Activated CD4-positive, alpha-beta T cell treated with anti-CD3 and anti-CD28 coated beads for 36 hours (primary cell): ENCODE measurements at places on chromosomes 5 and 9.

DNA sequence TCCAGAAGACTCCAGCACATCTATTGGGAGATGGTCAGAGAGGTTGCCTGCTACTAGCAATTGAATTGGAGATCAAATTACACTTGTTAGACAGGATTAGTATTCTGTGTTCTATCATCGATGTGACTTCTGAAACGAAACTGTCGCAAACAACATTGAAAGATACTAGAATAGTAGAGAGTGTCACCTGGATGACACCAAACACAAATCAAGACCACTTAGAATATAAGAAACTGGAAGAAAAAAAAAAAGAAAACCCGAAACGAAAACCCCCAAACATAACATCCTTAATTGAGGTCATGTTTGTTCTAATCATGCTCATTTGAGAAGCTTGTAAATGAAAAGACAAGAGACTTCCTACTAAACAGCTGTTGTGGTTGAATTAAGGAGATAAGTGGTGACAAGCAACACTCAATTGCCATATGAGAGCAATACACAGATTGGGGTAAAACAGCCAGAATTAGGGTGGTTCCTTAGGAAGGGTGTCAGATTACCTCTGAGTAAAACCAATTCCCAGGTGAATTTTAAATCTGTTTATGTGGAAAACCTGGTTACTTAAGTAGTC, 97.6 kb downstream of the BASP1 start:
- no peak for DNase-seq

DNA sequence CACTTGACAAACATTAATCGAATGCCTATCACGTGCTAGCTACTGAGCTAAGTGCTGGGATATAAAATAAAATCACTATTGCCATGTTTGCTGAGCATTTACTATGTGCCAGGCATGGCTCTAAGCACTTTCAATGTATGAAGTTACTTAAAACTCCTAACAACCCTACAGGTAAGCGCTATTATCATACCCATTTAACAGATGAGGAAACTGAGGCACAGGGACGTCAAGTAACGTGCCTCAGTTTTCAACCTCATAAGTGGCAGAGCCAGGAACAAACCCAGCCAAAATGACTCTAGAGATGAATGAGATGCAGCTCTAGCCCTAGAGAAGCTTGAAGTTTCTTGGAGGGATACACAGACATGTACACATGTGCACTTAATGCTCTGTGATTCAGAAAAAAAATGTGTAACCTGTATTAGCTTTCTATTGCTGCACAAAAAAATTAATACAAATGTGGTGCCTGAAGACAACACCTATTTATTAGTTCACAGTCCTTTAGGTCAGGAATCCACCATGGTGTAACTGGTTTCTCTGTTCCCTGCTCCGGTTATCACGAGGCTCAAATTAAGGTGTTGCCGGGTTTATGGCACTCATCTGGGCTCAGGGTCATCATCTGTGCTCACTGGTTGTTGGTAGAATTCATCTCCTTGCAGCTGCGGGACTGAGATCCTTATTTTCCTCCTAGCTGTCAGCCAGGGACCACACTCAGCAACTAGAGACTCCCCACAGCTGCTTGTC, 33.7 kb downstream of the TTLL11 start:
- DNase-seq, result no peak

DNA sequence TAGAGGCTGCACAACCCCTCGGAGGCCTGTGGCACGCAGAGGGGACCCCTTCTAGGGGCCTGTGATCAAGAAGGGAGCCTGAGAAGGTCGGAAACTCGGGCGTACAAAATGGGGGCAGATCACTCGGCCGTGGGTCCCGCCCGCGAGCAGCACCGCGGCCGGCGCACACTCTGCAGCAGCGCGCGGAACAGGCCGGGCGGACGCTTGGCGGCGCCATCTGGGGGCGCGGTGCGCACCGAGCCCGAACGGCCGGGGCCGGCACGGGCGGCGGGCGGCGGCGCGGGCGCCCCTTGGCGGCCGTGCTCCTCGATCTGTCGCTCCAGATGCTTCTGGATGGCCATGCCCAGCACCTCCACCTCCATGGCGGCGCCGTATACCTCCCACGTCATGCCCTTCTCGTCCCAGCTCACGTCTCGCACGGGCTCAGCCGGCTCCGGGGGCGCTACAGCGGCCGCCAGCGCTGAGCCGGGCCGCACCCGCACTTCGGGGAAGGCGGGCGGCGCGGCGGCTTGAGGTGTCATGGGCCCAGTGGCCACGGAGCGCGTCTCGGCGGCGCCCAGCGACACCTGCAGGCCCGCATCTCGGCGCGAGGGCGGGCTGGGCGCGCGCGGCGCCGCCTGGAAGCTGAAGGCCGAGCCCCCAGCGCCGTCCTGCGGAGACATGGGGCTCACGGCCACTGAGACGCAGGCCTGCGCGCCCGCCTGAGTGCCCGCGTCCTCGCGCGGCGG, 13.1 kb downstream of the GPRIN1 start:
- peak; percentile 81 for DNase-seq

DNA sequence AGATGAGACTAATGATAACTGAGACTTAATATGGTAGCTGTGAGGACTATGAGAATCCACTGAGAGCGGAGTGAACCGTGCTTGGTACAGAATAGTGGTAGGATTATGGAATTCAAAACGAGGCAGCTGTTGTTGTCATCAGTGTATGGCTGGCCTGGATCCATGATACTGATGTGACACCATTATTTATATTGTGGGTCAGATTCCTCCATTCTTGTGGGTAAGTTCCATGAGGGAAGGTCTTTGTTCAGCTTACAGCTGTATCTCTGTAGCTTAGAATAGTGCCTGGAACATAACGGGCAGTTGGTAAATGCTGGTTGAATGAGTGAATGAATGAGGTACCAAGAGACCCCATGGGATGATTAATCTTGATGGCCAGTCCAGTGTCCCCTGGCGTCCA, 61.8 kb downstream of the ACER2 start:
- no peak for DNase-seq

DNA sequence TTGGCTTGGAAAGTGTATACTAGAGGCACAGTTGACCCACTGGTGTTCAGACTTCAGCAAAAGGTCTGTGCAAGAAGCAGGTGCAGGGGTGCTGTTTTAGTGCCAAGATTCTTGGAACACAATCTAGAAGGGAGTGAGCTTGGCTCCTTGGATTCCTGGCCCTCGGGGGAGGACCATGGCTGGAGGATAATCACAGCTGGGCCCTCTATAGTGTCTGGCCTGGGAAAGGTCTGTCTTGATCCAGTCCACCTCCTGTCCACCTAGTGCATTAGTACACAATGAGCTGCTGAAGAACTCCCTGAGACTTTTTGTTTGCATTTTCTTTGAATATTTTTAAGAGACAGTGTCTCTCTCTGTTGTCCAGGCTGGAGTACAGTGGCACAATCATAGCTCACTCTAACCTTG, 50.4 kb upstream of the PLPP1 start:
- no peak for DNase-seq

DNA sequence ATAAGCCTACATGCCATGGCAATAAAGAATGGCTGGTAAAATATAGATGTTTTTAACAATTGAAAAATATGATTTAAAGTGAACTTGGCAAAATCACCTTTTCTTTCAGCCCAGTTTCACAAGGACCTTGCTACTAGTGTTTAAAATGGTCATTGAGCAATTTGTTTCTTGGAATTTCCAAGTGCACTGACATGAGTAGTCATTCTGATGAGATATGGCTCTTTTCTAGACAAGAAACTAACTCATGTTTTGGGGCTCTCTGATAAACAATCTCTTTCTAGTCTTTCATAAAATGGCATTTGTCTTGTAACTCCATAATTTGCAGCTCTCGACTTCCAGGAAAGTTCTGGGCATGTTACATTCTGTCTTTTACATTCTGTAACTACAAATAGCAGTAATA, 176.8 kb downstream of the NR2F1-AS1 start:
- no peak for DNase-seq

DNA sequence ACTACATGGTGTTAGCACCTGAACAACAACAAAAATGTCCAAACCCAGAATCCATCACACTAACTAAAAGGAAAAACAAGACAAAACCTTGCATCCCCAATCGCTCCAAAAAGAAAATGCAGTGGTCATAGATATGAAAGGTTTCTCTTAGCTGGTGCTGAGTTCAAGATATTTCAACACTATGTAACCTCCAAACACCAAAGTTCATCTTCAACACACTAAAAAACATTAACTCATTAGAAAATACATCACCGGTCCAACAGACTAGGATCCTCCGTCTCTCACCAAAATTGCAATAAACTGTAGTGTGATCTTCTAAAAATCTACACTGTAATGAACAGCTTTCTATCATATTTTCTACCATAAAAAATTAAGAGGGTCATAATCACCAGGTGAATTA, 60.8 kb downstream of the ECPAS start:
- DNase-seq, result no peak

DNA sequence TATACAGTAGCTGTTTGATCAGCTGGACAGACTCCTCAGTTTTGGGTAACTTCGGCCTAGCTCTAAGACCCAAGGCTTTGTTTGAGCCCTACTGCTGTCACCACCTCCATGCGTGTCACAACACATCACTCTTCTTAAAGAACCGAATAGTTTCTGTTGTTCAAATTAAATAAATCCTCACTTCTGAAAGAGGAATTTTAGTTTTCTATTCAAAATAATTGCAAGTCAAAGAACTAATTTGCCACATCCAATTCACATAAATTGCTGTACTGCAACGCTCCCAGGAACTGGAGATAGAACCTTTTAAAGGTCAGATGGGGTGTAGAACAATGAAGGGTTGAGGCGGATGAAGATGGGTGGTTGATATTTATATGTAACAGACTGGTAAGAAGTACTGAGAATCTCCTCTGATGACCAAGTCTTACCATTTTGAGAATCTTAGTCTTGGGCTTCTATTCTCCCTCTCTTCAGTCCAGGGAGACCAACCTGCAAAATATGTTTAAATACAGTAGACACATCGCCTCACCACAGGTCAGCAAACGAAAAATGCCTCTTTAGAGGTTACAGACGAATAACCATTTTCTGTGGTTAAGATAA, 1.6 kb downstream of the NREP start:
- DNase-seq, result no peak

GRCh38 chr9:75893106-75893505, 2.6 kb downstream of the PCSK5 start:
- peak; percentile 18 for DNase-seq

DNA sequence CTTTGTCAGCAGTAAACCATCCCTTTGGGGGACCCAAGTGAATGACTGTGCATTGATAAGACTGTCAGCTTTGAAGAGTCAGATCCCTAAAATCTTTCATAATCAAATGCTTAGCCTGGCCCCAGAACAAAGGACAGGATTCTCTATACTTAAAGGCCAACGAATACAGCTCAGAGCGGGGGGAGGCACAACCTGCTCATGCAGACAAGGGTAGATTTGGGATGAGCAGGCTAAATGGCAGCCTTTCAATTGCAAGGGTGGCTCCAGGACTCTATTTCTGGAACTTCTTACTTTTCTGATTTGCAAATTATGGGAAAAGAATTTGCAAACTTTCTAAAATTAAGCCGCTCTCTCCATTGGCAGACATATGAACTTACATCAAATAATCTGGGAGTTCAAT, 66.4 kb downstream of the ELL2 start:
- DNase-seq, result no peak

- no peak for DNase-seq
These were observed 31.9 kb upstream of the TARS1 start for GRCh38 chr5:33408816-33409215.
